Activated naive CD4-positive, alpha-beta T cell treated with anti-CD3 and anti-CD28 coated beads, Interleukin-2, amount 50 U/mL, for 72 hours (primary cell): ENCODE measurements at places on chromosomes 2 and 18. TPM values are rescaled to one million over a fixed set of nuclear protein-coding genes. Genes with fewer than 3 reads are reported as not detected.

GRCh38 chr2:227789803-227790202, 23.8 kb upstream of the CCL20 start:
- DNase-seq = no peak

GRCh38 chr2:198374375-198375082, 570.1 kb downstream of the PLCL1 start:
- no peak for DNase-seq

DNA sequence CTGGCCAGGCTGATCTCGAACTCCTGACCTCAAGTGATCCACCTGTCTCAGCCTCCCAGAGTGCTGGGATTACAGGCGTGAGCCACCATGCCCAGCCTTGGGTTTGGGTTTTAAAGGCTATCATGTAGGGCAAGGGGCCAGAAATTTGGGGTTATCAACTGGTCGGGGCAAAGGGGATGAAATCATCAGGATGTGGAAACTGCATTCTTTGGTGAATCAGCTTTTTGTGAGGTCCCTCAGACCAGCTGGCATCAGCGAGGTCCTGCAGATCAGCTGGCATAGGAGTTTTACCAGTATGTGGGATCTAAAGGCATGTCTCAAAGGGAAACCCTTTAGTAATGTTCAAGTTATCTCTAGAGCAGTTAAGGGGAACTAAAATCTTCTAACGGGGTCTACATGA, 6.4 kb upstream of the GEMIN6 start:
- no peak for DNase-seq

GRCh38 chr2:98506881-98507280, 62.2 kb downstream of the INPP4A start:
- no peak for DNase-seq

ASAP2 gene
- total RNA-seq = 0.09 TPM

SERPINB5 gene
- total RNA-seq = not detected

- no peak for DNase-seq
Observed at GRCh38 chr18:31596081-31596872, 4.6 kb downstream of the TTR start.

DNA sequence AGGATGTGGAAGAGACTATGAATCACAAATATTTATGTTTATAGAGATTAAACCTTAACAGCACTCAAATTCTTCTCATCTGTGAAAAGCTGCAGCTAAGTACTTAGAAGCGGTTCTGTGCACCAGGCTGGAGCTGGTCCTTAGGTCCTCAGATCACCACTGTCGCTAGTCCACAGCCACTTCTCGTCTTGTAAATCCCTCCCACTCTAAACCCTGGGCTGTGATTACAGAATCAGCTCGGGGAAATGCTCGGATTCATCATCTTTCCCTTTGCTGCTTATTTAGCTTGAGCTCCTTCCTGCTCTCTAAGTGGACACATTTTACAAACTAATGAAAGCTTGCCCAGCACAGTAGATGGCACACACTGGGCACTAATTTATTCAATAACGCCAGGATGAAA, 61.7 kb downstream of the RNF152 start:
- DNase-seq = no peak

DNA sequence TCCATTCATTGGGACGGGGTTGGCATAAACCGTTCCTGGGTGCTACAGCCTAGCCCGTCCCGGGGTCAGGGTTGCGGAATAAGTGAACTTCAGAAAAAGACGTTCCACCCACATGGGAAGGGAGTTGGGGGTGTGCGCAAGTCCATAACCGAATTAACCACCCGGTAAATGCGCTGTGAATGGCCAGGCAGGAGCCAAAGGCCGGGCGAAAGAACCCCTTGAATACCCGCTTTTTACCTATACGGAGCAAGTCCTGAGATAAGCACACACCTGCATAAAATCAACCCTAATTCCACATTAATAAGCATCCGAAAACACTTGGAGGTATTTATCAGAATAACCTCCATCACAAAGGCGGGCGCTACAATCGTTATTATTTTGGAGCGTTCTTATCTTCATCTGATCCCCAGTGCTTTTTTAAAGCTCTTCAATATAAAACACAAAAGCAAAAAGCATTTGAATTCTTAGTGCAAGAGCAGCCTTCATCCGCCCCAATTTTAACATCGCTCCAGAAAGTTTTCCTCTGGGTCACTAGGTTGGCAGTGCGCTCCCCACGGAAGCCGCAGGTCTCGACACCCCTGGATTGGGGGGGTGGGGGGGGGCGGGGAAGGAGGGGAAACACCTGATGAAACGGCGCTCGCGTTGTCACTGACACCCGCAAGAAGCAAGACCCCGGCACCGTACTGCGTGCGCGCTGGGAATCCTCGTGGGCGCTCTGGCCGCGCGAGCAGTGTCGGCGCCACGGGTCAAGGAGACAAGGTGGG, 1.2 kb downstream of the SATB2 start:
- DNase-seq = no peak

DNA sequence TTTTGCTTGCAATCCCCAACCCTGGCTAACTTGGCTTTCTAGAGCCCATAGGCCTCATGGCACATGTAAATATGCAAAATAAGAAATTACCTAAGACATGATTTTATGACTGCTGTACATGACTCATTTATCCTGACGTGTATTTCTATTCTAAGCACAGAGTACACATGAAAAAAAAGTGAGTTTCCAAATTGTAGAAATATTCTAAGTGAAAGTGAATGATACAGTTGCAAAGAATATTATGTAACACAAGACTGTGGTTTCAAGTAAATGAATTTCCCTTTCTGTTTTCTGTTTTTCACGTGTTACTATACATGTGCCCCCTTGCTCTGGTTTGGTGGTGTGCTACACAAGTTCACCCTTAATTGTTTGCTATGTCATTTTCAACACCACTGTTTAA, 162.4 kb downstream of the LRP1B start:
- no peak for DNase-seq

DCDC2C gene
- total RNA-seq = not detected

DNA sequence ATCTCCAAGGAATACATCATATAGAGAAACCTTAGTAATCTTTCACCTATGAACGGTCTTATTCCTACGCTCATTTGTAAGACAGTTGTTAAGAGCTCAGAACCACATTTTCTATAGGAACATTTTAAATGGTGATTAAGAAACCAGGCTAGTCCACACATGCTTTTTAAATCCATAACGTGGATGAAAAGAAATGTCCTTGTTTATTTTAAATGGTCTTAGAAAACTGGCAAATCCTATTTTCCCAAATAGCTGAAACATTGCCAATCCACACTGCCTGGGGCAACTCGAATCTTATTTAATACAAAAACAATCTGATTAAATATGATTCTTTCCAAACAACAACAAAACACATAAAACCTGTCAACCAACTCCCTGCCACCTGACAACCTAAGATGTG, 23.7 kb downstream of the METTL8 start:
- no peak for DNase-seq

ATP6V1C2 gene
- not detected for total RNA-seq

CROCC2 gene
- total RNA-seq = not detected

DNA sequence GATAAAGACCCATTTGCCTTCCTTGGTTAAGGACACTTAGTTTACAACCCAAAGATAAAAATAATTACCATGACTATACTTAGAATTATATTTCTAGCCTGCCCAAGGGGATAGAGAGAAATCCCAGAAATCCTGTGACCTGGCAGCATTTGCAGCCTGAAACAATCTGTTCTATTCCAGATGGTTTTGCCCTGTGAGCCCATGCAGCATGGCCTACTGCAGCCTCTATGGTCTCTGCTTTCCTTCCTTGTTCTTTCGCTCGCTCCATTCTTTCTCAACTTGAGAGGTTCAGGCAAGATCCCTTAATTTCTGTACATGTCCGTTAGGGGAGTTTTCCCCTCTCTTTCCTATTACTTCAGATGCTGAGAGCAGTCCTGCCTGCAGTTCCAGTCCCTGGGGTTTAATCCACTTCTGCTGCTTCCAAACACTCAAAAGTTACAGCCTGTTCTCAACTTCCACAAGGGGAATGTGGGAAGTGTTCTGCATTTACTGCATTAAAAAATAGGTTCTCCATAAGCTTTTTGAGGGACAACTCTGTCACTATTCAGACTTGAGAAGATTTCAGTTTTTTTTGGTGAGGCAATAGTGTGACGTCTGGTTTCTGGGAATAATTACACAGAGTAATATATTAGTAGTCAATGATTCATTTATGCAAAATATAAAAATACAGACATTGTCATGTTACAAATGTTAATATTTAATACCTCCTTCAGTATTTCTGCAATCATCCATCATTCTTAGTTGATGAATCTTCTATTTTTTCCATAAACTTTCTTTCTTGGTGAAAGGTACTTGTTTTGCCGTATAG, 80.3 kb downstream of the CDCA7 start:
- DNase-seq = no peak

SCN7A gene
- total RNA-seq = not detected

DNA sequence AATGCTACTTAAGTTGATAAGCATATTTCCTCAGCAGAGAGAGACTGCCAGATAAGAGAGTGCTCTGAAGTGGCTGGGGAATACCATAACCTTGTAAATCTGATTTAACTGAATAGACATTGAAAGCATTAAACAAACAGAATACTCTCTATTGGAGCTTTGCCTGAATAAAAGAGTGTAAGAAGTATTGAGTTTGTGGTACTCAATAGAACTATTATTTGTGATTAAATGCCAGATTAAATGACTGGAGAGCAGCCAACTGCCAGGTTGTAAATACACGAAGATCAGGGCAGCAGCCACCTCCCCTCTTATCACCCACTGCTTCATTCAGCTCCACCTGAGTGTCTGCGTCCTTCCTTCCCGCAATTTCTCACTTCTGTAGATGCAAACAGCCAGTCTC, 373.6 kb downstream of the DCDC2C start:
- DNase-seq = no peak

GRCh38 chr2:119234021-119235019, 10.7 kb downstream of the STEAP3 start:
- no peak for DNase-seq

- no peak for DNase-seq
Observed at GRCh38 chr2:39540414-39540813, 103.3 kb upstream of the MAP4K3 start.

COL3A1 gene
- 0.16 TPM for total RNA-seq

LOXHD1 gene
- 0.10 TPM for total RNA-seq
